Spleen (tissue), 13 donors: ENCODE measurements at places on chromosomes 4 and X.

DNA sequence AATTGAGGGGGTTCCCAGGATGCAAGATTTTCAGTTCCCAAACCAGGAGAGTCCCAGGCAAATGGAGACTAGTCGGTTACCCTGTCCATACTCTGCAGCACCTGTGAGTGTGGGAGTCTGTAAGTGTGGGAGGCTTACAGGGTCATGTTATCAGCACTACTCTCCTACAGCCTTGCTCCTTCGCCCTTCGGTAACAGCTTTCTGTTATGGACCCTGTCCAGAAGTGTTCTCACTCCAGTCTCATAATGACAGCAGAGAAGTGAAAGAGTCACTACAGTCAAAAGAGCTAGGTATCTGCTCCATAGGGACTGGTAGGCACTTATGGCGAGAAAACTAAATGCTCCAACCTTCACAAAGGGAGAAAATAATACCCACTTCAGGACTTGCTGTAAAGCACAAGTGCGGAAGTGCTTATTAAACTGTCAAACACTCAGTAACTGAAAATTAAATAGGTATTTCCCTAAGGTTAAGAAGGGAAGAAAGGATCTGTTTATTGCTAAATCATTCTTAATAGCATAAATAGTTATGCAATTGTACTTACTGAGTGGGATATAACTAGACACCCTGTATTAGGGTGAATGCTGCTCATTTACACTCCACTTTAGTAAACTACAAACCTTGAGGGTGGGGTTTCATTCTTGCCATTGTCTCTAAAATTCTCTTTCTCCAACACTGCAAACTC is 2.7 kb upstream of the ADH7 start:
- no peak for DNase-seq

DNA sequence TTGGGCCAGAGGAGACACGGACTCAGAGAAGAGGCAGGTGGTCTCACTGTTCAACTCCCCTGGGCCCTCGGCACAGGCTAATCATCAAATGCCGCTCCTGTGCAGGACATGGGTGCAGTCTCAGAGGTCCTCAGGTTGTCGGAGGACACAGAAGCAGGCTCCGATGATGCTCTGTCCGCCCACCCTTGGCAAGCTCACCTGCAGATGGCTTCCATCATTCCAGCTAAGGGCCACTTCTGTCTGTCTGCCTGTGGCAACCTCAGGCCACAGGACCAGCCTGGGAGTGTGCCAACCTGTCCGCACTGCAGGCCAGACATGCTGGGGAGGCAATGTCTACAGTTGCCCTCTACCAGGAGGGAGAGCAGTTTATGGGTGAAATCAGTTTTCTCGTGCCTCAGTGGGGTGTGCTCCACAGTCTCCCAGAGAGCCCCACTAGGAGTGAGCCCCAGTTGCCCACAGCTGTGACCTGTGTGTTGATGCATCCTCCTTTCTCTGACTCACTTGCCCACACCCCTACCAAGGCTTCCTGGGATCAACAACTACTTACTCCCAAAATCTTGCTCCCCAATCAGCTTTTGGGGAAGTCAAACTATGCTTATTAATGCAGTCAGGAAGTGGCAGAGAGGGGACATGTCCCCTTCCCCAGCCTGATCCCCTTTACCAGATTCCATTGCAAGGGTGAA is 55.9 kb downstream of the HTRA3 start:
- DNase-seq = peak; percentile 46

DNA sequence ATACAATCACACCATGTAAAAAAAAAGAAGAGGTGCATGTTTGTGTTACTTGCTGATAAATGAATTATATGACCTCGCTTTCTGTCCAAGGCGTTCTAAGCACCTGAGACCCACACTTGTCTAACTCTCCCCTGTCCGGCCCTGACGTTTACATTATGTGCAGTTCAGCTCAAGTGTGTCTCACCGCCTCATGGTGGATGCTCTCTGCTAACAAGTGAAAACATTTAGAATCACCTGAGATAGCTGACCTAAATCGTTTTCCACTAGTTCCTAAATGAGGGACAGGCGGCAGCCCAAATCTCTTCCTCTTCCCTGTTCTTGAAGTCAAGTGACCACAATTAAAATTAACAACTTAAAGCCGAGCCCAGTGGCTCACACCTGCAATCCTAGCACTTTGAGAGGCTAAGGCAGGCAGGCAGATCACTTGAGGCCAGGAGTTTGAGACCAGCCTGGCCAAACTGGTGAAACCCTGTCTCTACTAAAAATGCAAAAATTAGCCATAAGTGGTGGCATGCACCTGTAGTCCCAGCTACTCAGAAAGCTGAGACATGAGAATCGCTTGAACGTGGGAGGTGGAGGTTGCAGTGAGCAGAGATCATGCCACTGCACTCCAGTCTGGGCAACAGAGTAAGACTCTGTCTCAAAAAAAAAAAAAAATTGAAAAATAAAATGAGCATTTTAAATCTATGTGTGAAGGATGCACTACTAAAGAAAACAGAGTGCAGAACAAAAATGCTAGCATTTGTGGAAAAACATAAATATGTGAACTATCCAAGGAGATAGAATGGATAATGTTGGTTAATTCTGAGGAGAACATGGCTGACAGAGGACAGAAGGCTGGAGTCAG is 3.9 kb upstream of the TIFA start:
- no peak for DNase-seq

GRCh38 chr4:1512738-1513660 is 106.8 kb upstream of the NKX1-1 start:
- peak; percentile 80 for DNase-seq

- DNase-seq = no peak
Observed at GRCh38 chr4:2850966-2851798, 7.5 kb downstream of the ADD1 start.

- DNase-seq = no peak
Observed at GRCh38 chr4:16110661-16111290, 27.0 kb upstream of the PROM1 start.

DNA sequence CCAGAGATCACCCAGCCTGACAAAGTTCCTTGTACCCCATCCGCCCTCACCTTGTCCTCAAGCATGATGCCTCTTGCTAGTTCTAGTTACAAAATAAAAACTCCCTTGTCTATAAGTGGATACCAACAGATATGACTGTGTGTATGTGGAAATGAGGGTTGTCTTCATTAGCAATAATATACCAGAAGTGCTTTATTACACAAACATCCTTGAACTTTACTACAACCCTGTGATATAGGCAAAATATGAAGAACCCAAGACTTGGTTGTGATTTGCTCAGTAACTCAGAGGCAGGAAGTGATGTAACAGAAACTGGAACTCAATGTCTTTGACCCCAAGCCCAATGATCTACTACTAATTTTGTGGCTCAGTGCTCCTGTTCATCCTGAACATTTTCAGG is 97.6 kb downstream of the AKAP4 start:
- no peak for DNase-seq

DNA sequence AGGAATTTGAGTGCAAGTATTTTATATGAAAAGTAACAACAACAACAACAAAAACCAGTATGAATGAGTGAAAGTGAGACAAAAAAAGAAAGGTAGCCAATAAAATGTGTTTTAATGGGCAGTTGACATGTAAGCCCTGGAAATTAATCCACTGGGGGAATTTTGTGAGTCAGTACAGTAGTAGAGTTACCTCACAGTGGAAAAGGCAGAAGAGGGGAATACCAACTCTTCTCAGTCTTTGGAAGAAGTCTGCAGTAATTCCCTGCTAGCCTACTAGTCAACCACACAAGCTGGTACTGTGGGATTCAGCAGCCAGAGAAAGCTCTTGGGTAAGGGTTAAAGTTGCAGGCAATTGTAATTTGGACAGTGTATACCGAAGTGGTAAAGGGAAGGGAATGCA is 76.3 kb upstream of the IL15 start:
- no peak for DNase-seq

DNA sequence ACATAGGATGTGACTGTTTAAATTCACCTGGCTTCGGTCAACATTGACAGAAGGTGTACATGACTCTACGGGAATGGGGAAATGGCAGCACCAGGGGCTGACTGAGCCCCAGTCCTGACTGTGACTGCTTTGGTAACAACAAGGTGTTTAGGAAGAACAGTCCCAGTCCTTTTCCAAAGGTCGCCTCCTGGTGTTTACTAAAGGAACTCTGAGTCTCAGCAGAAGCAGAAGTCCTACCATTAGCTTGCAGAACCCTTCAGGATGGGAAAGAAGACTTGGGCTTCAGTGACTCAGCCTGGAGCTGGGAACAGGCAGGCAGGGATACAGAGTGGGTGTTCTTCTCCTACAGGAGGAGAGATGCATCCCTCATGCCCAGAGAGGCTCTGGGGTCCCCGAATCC is 103.3 kb downstream of the MGST2 start:
- DNase-seq = no peak

GRCh38 chr4:2914256-2915126 is 48.7 kb downstream of the NOP14 start:
- no peak for DNase-seq

DNA sequence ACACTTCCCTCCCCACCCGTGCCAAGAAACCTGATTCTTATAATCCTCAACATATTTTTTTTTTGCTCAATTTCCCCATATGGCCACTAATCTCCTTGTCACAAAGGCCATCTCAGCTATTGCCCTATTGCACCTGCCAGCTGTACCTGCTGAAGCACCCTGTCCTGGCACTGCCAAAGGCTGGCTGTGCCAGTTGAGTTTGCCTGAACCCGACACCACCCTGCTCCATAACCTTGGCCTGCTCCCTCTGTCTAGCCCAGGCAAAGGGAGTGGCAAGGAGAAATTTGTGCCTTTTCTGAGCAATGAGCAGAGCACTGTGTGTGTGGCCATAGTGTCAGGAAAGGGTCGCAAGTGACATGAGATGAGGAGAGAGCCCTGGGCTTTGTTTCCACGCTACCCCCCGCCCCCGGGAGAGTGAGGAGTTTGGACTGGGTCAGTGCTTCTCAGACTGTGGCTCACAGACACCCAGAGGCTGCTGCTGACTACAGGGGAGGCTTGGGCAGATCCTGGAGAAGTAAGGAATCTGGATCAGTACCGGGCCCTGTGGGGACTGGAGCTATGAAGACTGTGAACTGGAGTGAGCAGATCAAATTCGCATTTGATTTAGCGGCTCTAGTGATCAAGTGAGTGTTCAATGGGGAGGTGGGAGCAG is 42.2 kb upstream of the HMGB3 start:
- DNase-seq = peak; percentile 44

- no peak for DNase-seq
Observed at GRCh38 chr4:184675018-184675417, 25.5 kb downstream of the PRIMPOL start.

DNA sequence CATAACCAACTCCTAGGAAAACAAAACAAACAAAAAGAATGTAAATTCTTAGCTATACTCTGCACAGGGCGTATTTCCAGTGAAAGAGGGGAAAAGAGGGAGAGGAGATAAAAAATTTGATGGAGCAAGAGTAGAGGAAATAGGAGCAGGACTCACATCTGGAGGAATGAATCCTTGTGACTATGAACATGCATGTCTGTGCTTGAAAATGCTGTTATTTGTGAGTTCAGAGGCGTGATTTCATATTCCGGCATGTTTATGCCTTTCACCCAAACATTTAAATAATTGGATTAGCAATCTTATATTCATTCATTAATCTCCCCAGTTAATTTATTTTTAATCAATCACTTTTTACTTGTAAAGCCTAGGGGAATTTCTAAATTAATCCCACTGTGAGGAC is 11.2 kb upstream of the NUDT11 start:
- DNase-seq = no peak

- no peak for DNase-seq
Observed at GRCh38 chr4:41935652-41936021, 408 bp downstream of the TMEM33 start.

DNA sequence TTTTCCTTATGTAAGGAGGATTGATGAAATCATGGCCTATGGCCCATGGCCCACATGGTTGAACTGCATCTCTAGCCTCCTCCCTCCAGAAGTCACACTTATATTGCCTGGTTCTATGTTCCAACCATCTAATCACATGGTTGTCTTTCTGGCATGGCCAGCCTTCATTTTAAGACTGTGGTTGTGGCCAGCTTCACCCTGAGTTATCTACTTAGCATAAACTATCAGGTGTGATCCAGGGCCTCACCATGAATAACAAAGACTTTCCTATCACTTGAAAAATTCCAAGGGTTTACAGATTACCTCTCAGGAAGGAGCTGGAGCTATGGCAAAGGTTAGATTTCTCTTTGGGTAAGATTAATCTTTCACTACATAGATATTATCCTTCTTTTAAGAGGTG is 222.8 kb downstream of the SNCA start:
- DNase-seq = no peak
